ENCODE measurements at places on chromosomes 7 and 10.
A peak's percentile ranks its signal among the peaks of the same experiment; 100 is the strongest.

DNA sequence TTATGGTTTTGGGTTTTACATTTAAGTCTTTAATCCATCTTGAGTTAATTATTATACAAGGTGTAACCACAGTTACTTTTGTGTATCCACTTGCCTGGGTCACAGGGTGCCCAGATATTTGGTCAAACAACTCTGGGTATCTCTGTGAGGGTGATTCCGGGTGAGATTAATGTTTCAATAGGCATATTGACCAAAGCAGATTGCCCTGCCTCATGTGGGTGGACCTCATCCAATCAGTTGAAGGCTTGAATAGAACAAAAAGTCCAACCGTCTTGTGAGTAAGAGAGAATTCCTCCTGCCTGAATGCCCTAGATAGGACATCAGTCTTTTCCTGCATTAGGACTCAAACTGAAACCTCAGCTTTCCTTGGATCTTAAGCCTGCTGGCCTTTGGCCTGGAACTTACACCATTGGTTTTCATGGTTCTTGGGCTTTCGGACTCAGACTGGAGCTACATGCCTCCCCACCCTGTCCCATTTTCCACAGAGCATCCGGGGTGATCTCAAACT lies 68.9 kb upstream of the ST8SIA6 start:
- DNase-seq = no peak

GRCh38 chr10:51716981-51717380 lies 17.6 kb upstream of the CSTF2T start:
- DNase-seq = no peak

DNA sequence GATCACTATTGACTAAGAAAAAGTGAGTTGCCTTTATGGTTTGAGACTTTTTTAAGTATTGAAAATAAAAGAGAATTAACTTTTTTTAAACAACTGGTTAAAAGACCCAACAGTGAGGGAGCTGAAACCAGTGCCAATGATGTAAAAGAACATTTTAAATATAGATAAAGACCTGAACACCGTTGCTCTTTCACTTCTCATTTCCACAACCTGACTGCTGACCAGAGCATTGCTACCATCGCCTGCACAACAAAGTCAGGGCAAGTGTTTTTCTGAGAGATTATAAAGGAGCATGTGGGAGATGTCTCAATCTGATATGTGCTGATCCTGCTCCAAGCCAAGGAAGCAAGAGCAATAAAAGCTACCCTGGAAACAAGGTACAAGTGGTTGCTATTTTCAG lies 34.7 kb downstream of the IMMP2L start:
- DNase-seq = no peak

GRCh38 chr10:98414932-98415730 lies at the start of gene PYROXD2:
Gene PYROXD2, minus strand, starts transcription at chr10:98415182. Its CDS starts 47 bp downstream, at chr10:98415135.
- DNase-seq = no peak

- no peak for DNase-seq
Measured at GRCh38 chr7:117652943-117653680, 173.3 kb downstream of the CFTR start.

- DNase-seq = no peak
Measured at GRCh38 chr10:86671985-86672710, 3.8 kb downstream of the LDB3 start.

- no peak for DNase-seq
Measured at GRCh38 chr7:84837405-84837804, 349.5 kb downstream of the SEMA3D start.

- no peak for DNase-seq
Measured at GRCh38 chr10:86075512-86075911, 291.1 kb downstream of the GRID1 start.

- DNase-seq = peak; percentile 62
Measured at GRCh38 chr7:28408960-28409715, 3.2 kb upstream of the CREB5 start.

GRCh38 chr10:18341055-18341454 lies 200.8 kb downstream of the CACNB2 start:
- DNase-seq = no peak

DNA sequence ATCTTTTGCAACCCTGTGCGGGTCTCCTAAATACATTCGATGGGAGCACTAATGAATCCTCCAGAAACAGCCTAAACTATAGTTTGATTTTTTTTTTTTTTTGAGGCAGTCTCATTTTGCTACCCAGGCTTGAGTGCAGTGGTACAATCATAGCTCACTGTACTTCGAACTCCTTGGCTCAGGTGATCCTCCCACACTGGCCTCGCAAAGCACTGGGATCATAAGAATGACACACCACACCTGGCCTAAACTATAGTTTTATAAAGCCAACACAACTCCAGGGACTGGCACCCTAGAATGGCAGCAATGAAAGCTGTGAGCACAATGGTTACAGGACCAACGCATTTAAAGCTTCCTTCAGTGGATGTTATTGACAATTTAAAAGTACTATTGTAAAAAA lies 14.5 kb upstream of the JMJD1C start:
- no peak for DNase-seq

DNA sequence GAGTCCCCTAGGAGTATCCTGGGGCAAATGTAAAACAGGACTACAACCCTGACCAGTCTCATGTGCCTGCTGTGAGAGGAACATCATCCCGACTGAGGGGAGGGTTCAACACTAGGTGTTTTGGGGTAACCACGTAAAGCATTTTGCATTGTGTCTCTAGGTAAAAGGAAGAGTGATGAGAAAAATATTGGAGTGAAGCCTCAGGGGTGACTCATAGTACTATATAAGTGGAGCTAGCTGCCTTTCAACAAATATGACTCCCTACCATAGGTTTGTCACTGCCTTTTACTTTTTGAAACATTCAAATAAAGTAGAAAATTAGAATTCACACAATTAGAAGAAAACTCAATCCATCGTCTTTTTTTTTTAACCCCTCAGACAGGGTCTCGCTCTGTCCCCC lies 2.6 kb upstream of the CAMK2G start:
- DNase-seq = no peak

DNA sequence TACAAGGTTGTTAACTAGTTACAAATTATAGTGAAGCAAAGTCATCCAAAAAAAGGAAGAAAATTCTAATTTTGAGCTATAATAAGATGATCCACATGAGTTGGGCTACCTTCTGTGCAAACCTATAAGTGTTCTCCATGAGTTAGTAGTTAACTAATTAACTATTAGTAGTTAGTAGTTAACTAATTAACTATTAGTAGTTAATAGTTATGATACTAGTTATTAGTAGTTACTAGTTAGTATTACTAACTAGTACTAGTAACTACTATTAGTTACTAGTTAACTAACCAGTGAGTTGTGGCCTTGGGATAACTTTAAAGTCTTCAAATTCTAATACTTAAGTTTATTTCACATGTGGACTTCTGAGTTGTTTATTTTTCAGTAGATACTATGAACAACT lies 453.4 kb upstream of the GRM3 start:
- DNase-seq = no peak

GRCh38 chr7:27636326-27637006 lies 26.2 kb downstream of the HIBADH start:
- no peak for DNase-seq

DNA sequence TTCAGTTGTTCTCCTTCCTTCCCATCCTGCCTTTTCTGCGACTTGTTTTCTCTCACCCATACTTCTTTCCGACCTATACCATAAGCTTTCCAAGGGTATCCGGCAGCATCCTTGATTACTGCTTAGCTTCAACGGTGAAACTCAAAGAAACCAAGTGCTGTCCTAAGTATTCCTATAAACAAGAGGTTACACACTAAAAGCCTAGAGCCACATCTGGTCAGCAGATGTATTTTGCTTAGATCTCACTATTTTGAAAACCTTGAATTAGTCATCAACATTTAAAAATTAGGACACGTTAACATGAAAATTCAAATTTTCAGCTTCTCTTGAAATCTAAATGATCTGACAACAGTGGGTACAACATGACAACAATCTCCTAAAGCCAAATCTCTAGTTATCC lies 20.0 kb downstream of the ARHGAP21 start:
- no peak for DNase-seq

- no peak for DNase-seq
Measured at GRCh38 chr7:152702-153391, 39.5 kb upstream of the FAM20C start.

DNA sequence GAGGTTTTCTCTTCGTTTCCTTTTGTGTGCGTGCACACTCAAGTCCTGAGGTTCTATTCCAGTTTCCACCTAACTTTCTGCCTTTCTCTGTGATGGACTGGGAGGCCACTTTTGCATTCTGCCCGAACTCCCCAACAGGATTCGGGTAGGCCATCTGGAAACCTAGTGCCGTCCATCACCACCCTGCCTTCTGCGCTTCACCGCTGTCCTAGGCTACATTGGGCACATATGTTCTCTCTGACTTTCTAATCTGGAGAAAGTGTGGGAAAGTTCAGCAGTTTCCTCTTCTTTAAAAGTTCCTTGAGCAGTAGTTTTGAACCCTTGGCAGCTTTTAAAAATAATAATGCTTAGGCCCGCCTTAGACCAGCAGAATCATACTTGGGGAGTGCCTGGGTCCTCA lies 46.8 kb downstream of the SHH start:
- no peak for DNase-seq

DNA sequence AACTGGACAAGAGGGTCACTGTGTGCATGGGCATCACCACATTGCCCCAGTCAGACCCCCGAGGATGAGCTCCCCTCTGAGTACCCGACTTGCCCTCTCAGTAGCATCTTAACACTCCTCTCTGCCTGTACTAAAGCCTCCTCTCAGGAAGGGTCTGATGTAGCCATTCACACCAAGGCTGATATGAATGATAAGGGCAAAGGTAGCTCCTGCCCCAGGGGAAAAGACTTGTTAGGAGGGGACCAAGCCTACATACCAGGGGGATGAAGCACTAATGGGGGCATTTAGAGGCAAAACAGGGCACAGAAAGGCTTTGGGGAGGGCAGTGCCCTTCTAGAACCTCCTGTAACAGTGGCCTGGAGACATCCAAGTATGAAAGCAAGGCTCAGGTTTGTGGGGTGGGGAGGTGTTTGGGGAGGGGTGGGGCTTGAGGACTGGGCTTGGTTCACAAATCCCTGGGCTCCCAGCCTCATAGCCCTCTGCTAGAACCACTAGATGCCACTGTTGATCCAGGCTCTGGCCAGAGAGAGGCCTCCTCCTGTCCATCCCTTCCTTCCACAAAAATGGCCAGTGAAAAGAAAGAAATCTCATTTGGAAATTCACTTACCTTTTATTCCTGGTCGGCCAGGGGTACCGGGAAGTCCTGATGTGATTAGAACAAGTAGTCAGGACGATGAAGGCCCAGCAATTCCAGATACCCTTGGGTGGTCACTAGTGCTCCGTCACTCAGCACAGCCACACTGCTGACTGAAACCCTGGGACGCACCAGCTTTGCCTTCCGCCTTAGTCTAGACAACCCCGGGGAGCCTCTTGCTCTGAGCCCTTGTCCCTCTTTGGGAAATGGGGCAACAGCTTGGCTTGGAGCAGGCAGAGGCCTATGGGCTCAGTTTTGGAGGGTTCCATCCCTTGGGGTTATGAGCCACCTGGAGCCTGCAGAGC lies 40.3 kb downstream of the COL17A1 start:
- no peak for DNase-seq

- DNase-seq = no peak
Measured at GRCh38 chr10:64271983-64272382, 750.8 kb downstream of the REEP3 start.

- DNase-seq = no peak
Measured at GRCh38 chr7:86929293-86930109, 130.0 kb downstream of the ELAPOR2 start.

- no peak for DNase-seq
Measured at GRCh38 chr7:158958618-158959017, 102.3 kb downstream of the DYNC2I1 start.

DNA sequence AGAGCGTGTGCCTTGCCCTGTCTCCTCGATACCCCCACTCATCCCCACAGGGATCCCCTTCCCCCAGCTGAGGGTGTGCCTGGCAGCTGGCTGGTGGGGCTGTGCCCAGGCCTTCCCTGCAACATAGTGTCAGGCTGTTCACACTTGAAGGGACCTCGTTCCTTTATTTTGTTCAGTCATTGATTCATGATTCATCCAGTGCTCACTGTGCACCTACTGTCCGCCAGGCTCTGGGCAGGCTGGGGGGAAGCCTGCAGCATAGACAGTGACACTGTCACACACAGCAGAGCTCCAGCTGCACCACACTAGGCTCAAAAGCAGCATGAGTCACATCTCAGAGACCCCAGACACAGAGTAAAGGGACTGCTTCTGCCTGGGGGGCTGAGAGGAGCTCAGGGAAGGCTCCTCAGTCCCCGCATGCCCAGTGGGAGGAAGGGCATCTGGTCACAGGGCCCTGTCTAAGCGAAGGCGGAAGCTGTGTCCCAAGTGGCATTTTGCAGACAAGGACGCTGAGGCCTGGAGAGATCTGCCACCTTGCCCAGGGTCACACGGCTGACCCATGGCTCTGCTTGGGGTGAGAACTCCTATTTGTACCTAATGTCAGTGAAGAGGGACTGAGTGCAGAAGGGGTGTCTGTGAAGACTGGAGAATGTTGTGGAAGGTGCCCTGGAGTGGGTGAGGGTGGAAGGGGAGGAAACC lies 27.9 kb downstream of the CDH23 start:
- no peak for DNase-seq

- no peak for DNase-seq
Measured at GRCh38 chr7:68067845-68068244, 1071.2 kb downstream of the TYW1 start.

DNA sequence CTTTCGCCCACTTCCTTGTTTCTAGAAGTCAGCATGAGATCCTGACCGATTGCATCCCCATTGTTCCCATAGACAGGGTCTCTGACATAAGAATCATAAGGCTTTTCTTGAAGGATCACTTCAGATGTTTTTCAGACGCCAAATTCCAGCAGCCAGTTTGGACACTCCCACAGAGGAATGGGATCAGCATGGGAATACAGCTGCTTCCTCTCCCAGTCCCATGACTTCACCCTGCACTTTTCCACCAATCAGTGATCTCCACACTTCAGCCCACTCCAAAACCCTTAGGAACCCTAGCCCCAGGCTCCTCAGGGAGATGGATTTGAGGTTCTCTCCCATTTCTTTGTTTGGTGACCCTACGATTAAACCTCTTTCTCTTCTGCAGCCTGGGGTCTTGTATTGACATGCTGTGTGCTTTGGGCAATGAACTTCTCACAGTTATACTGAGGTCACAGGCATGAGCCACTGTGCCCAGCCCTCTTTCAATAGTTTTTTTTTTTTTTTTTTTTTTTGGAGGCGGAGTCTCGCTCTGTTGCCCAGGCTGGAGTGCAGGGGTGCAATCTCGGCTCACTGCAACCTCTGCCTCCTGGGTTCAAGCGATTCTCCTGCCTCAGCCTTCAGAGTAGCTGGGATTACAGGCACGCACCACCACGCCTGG lies 52.8 kb upstream of the CHST3 start:
- no peak for DNase-seq

- DNase-seq = no peak
Measured at GRCh38 chr7:40331915-40332314, 197.1 kb downstream of the SUGCT start.

- no peak for DNase-seq
Measured at GRCh38 chr7:151662251-151662826, 142.6 kb upstream of the RHEB start.

DNA sequence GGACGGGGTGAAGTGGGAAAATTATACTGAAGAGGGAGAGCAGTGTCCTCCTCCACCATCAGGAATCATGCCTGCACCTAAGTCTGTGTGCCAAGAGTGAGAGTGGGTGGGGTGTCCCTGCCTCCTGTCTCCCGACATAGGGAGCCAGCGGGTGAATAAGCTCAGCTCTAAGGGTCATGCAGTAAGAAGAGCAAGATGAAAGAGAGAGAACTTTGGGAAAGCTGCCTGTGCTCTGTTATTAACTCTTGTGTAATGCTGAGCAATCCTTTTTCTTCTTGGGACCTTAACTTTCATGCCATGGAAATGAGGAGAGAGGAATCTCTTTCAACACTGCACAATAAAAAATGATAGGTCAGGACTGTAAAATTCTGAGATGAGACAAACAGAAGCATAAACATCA lies 7.9 kb upstream of the TCAF1 start:
- no peak for DNase-seq
